Osteocyte (in vitro differentiated cells): ENCODE measurements at places on chromosomes 7 and 10. TPM values are rescaled to one million over a fixed set of nuclear protein-coding genes. Genes with fewer than 3 reads are reported as not detected.
A peak's percentile ranks its signal among the peaks of the same experiment; 100 is the strongest.

Gene ARHGEF35
- total RNA-seq, result 1.1 and 1.8 TPM in 2 replicates

Gene GOLGA7B
- total RNA-seq, result 0.05 TPM in 1 of 2 replicates, not detected in the other

Gene EPO
- total RNA-seq, result not detected in 2 replicates

Gene HMX3
- not detected in 2 replicates for total RNA-seq

Gene BZW2
- 60.9 and 61.3 TPM in 2 replicates for total RNA-seq

Gene CUBN
- total RNA-seq, result 1.4 and 1.7 TPM in 2 replicates

- DNase-seq, result no peak
Measured at GRCh38 chr7:269721-270120, 20.2 kb upstream of the FOXL3 start.

DNA sequence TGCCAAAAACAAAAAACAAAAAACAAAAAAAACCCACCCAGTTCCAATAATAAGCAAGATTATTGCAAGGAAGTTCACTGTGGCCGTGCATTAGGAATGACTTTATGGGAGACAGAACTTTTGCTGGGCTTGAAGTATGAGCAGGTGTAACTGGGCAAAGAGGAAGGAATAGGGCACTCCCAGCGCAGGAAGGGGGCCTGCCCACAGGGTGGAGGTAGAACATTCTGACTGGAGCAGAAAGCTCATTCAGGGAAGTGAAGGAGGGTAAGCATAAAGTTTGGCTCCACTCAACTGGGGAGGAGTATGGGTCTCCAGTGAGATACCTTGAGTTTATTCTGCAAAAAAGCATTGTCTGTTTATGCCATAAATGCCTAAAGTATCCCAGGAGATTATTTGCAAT, 42.1 kb upstream of the WIPF3 start:
- DNase-seq, result no peak

- DNase-seq, result no peak
Measured at GRCh38 chr10:76543655-76544054, 1094.0 kb downstream of the KCNMA1 start.

- no peak for DNase-seq
Measured at GRCh38 chr10:25206693-25207414, 32.1 kb downstream of the GPR158 start.

- no peak for DNase-seq
Measured at GRCh38 chr10:77911535-77912123, 14.9 kb downstream of the DLG5 start.

DNA sequence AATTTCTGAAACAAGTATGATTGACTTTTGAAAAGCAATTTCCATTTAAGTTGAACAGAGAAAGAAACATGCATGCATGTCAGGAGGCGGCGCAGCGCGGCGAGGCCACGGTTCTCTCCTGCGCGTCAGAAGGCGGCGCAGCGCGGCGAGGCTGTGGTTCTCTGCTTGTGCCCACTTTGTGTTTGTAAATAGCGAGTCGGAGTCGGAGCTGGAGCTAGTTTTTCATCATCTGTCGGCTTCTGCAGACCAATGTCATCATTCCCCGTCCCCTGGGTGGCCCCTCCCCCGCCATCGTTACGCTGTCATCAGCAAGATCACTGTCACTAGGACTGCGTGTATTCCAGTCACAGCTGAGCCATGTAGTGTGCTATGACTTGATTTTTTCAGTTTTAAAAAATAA, 49.2 kb downstream of the INPP5A start:
- DNase-seq, result no peak

DNA sequence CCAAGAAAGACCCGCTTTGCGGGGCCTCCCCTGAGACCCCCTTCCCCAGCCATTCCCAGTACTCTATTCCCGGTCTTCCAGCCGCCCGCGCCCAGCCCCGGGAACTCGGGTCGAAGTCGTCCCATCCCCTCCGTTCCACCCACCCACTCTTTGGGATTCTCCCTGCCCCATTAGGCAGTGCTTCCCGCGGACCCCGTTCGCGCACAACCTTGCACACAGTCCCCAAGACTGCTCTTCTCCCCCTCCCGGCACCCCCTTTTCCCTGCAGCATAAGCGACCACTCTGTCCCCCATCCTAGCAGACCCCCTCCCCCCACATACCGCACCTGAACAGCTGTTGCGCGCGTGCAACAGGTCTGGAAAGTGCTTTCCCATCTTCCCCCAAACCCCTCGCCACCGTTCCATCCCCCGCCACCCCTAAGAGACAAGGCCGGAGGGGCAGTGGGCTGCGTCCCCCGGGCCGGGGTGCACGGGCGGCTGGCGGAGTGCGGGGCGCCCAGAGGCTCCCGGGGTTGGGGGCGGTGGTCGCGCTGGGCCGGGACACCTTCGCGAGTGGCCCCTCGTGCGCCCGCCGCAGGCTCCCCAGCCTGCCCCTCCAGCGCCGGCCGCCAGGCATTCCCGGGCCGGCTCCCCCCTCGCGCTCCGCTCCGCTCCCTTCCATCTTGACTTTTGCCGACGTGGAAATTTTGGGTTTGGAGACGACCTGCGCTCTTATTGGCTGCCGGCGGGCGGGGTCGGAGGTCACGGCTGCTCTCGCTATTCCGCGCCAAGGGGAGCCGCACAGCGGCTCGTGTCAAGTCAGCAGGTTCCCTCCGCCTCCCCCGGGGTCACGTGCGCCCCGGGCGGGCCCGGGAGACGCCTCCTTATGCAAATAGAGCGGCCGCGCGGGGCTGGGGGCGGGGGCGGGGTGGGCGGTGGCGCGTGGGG, 201.2 kb upstream of the NFE2L3 start:
- DNase-seq, result no peak

DNA sequence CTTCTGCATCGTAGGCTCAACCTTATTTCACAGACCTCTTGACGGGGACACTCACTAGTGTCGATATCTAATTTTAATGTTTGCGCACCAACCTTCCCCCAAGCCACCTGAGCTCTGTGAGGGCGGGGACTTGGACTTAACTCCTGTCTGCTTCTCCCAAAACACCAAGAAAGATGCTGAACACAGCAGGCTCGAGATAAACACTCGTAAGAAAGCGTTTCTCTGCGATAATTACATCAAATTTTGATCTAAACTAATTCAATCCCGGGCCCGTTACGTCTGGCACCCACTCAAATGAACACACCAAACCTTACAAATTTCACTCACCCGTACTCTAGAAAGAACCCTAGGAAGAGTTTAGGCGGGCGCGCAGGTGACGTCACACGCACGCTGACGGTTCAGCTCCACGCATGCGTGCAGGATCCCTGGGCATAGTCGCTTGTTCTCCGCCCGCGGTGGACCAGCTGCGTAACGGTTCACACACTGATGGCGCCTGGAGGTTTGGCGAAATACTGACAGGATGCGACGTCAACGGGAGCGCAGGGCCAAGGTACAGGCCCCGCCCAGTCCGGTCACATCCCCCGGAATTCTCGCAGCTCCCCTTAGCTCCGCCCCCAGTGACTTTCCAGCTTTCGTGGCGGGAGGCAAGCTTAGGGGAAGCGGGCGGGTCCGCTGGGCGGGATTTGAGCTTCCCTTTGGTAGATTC, at the start of gene POT1:
Gene POT1 (minus strand): TSS at position 359 of the 706 bp plus-strand sequence. CDS start 32,652 bp downstream, outside the sequence.
- DNase-seq, result peak; percentile 99
